RKO (cell line): ENCODE measurements at places on chromosomes 12 and 14.

GRCh38 chr14:72123755-72124154, 191.5 kb downstream of the RGS6 start:
- DNase-seq, result no peak

DNA sequence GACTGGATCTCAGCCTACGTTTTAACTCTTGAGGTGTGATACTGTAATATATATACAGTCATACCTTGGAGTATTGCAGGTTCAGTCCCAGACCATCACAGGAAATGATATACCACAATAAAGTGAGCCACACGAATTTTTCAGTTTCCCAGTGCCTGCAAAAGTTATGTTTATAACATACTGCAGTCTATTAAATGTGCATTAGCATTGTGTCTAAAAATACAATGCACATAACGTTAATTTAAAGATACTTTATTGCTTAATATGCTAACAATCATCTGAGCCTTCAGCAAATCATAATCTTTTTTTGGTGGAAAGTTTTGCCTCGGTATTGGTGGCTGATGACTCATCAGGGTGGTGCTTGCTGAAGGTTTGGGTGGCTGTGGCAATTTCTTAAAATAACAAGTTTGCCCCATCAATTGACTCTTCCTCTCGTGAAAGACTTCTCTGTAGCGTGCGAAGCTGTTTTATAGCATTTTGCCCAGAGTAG, 18.9 kb downstream of the PYROXD1 start:
- no peak for DNase-seq

GRCh38 chr14:44428231-44428945, 78.7 kb downstream of the FSCB start:
- no peak for DNase-seq

DNA sequence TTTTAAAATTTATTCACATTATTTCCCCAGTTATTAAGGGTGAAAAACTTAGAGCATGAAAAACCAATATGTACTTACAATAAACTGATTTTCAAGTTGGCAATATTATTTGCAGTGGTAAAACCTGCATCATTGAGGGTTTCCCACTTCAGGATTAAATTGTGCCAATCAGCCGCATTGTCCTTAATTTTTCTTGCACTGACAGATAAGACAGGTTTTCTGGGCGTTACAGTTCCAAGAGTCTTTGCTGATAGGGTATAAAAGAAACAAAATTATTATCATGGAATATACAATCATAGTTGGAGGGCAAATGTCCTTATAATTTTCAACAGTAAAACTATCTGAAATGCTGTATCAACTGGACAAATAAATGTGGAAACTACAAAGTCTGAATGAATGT, 3.3 kb downstream of the CINP start:
- no peak for DNase-seq

DNA sequence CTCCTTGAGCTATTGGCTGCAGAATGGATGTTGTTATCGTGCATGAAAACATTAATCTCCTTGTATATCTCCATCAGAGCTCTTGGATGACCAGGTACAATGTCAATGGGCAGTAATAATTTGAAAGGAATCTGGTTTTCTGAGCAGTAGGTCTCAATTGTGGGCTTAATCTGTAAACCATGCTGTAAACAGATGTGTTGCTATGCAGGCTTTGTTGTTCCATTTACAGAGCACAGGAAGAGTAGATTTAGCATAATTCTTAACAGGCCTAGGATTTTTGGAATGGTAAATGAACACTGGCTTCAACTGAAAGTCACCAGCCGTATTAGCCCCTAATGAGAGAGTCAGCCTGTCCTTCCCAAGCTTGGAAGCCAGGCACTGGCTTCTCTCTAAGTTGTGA, 50.4 kb downstream of the ATG14 start:
- no peak for DNase-seq

- DNase-seq, result no peak
These were observed 338.1 kb downstream of the CACNA1C start for GRCh38 chr12:2390850-2391390.

DNA sequence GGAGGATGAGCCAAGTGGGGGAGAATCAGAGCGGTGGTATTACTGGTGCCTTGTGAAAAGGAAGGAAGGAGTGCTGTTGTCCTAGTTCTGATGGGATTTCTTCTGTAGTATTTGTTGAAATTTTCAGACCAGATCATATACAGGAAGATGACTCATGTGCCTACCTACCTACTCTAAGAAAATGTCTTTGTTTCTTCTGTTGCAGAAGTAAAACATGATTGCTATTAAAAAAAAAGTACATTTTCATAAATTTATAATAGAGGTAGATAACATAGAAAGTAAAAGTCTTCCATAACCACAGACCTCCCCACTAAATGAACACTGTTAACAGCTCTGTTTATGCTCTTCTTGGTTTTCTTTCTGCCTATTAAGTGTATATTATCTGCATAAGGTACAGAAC, 26.9 kb downstream of the SAMD4A start:
- peak; percentile 29 for DNase-seq

DNA sequence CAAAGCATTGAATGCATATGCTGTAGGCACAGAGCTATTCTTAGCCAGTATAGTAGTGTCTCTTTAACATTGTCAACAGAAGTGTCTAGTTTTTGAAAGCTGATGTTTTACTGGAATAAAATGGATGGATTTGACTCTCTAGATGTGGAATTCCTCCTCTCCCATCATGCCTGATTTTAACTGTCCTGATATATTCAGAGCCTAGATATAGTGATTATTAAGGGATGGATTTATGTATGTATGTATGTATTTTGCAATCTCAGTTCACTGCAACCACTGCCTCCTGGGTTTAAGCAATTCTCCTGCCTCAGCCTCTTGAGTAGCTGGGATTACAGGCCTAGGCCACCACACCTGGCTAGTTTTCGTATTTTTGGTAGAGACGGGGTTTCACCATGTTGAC, 144.8 kb upstream of the NAV3 start:
- no peak for DNase-seq

DNA sequence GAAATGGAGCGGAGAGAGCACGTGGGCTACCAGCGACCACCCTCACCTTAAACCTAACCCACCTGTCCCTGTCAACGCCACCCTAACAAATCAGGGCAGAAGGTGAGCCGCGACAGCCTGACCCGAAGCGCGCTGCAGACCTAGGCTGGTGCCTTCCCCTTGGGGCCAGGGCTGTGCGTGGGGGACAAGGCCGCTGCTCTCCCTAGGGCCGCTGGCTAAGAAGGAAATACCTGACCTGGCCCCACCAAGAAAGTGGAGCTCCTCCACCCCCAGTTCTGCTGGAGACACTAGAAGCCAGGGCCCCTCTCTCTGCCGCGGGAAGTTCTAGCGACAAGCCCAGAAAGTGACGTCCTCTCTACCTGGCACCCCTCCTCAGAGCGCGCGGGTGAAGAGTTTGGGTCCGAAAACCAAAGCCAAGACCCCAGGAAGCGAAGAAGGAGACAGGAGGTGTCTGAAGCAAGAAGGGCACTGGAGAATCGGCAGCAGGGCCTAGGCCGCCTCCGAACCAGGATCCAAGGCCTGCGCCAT, 7.5 kb downstream of the SIX1 start:
- DNase-seq, result no peak

- DNase-seq, result no peak
These were observed 13.6 kb upstream of the GPR68 start for GRCh38 chr14:91258011-91258618.

DNA sequence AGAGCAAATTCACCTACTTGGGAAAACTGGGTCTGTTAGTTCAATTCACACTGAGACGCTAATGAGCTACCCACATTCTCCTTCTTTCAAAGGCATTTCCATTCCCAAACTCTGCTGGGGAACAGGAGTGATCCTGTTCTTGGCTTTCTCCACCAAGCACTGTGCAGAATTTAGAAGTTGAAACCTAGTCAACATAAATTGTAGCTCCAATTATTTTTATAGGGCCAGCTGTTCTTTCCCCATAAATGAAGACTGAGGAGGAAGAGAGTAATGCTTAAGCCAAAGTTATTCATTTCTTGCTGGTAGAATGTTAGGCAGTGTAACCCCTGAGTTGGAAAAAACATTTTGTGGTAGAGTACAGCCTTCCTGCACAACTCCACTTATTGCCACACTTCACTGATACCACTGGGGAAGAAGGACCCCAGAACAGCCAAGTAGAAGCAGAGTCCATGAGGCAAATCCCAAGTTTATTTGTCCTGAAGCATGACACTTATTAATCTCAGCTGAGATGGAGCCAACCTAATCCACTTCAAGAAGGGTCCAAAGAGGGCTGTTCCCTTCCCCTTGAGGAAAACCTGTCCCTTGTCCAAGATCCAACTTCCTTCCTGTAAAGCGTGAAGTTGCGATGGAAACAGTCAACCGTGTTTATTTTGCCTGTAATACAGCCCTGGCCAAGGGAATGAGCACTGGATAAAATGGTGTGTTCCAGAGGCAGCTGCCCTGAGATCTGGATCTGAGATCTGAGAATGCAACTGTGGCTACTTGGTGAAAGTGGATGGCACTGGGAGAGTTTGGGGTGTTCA, 151.8 kb downstream of the TBX5 start:
- no peak for DNase-seq

- DNase-seq, result peak; percentile 88
These were observed 1.3 kb upstream of the TEDC1 start for GRCh38 chr14:105489542-105490266.

DNA sequence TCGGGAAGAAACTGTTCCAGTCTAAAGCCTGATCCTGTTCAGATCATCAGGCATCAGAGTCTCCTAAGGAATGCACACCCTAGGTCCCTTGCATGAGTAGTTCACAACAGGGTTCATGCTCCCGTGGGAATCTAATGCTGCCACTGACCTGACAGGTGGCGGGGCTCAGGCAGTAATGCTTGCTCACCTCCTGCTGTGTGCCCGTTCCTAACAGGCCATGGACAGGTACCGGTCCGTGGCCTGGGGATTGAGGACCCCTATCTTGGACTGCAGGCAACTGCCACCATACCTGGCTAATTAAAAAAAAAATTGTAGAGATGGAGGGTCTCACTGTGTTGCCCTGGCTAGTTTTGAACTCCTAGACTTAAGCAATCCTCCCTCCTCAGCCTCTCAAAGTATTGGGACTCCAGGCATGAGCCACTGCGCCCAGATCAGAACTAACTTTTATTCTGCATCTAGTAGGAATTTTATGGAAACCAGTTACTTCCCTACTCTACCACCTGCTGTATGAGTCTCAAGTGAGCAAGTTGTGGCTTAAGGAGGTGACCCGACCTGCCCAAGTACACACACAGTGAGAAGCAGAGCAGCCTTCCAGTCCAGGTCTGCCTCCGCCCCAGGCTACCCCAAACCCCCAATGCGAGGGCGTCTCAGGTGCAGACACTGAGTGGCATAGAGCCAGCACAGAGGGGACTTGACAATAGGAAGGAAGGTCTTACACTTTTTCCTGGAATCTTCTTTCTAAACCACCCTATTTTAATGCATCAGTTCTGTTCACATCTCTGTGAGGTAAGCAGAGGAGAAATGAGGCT, 2.5 kb upstream of the PAPLN start:
- no peak for DNase-seq
